ENCODE measurements at places on chromosomes 2 and 18.

- no peak for DNase-seq
These were observed 37.5 kb upstream of the SLC38A11 start for GRCh38 chr2:164992818-164993217.

GRCh38 chr2:188478724-188479123, 187.1 kb downstream of the GULP1 start:
- no peak for DNase-seq

- no peak for DNase-seq
These were observed 102.4 kb downstream of the COL3A1 start for GRCh38 chr2:189076572-189076971.

- no peak for DNase-seq
These were observed 709 bp downstream of the UGP2 start for GRCh38 chr2:63842149-63843061.

- DNase-seq = no peak
These were observed 28.3 kb upstream of the INSIG2 start for GRCh38 chr2:118059919-118060478.

DNA sequence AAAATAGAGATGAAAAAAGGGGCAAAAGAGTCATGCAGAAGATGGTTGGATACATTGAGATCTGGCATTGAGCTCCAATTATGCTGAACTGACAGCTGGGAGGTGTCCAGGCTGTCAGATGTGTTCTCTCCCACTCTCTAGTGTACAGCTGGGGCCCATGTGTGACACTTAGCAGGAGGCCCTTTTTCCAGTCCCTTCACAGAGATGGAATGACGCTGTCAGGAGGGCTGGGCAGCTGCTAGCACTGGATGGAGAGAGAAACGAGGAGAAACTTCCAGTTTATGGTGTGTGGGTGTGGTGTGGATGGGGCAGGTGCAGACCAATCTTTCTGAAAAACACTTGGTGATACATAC, 437.7 kb upstream of the HS6ST1 start:
- no peak for DNase-seq

GRCh38 chr2:2270808-2271415, 60.2 kb downstream of the MYT1L start:
- no peak for DNase-seq

DNA sequence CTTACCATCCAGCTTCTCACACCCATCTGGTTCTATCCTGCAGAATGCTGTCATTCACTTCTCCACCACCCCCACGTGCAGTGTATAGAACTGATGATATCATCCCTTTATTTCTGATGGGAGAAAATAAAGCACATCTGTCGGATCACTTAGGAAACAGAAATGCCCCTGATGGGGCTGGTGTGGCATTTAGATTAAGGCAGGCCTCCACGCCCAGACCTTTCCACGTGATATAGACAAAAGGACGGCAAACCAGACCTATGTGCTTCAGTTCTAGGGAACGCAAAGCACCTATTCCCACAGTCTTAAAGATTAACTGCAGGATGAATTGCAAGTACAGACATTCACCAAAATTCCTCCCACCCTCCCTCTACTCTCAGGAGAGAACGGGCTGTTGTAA, 27.6 kb upstream of the CABLES1 start:
- no peak for DNase-seq

DNA sequence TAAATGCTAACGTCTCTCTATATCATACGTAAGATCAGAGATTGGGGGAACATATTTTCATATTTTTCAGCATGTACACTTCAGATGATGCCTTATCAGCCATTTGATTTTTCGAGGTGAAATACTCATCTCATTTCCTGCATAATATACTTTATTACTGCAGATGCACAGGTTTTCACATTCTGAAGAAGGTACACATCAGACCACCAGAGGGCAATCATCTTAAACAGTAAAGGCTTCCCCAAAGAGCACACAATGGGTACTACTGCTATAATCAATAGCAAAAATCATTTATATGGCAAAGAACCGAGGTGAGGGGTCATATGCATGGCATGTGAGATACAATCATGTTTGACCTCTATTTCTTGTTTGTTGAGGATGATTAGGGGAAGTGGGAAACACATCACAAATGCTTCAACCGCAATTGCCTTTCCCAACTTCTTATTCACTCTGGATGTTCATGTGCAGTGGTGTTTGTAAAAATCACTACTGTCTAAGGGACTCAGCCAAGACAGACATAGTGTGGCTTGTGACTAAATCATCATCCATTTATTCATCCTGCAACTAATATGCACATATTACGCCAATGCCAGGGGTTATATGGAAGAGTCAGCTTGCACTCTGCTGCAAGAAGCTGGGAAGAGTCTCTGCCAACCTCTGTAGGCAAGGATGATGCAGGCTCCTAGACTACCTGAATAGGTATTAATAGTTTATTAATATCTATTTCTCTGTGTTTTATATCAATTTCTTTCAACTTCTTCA, 118.7 kb downstream of the EPB41L3 start:
- DNase-seq = no peak

DNA sequence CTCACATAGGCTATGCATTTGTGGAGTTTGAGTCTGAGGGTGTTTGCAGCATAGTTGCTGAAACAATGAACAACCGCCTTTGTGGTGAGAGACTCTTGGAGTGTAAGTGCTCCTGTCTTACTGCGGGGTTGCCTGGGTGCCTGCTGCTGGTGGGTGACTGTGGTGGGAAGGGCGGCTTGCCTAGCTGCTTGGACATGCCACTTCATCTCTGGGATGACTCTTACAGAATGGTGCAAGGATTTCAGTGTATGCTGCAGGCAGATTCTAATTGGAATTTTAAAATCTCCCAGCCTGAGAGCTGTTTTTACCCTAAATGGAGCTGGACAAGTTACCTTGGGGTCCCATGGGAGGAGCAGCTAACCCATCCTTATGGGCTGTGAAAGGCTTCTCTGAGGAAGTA, 50.1 kb downstream of the CYP27C1 start:
- no peak for DNase-seq
